ENCODE measurements at places on chromosomes 5 and 9. TPM values are rescaled to one million over a fixed set of nuclear protein-coding genes. Genes with fewer than 3 reads are reported as not detected.

EQTN gene
- not detected for total RNA-seq

PALM2AKAP2 gene
- not detected for total RNA-seq

UBLCP1 gene
- 31.9 TPM for total RNA-seq

IPO11 gene
- total RNA-seq: 33.5 TPM

OR1L6 gene
- not detected for total RNA-seq

TRPM6 gene
- 1.6 TPM for total RNA-seq

MARCHF11 gene
- total RNA-seq: not detected

DBH gene
- total RNA-seq: not detected

ORM2 gene
- total RNA-seq: not detected

C8G gene
- 2.4 TPM for total RNA-seq

ATG10 gene
- 11.1 TPM for total RNA-seq

C9 gene
- total RNA-seq: not detected

HMGCR gene
- 110 TPM for total RNA-seq

DNA sequence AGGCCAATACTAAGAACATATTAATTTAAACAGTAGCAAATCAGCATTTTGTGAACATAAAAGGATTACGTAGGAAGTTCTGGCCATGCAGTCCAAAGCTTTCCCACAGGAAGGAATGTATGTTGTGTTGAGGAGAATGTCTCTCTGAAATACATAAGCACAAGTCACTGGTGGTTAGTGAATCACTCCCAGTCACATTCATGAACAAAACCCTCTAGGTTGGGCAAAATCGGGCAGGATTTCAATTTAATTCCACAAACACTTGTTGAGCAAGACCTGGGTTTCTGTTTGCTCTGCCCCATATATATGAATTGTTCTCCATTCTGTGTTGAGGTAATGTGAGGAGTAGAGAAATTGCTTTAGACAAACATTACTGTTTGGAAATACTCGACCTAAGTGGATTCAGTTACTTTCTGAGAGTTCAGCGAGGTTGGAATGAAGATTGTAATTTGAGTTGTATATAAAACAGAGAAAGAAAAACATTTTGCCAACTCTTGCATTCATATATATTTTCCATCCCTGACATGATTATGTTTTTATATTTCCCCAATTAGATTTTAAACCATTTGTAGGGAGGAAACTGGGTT is 127.6 kb upstream of the RPS23 start:
- H3K36me3 ChIP-seq: peaks cover 4% of the 10 kb centered on the region
- peak overlapping the region; percentile 25 for H3K27ac ChIP-seq
- H3K4me1 ChIP-seq: peaks cover 2% of the 10 kb centered on the region
- no peak overlapping the region for H3K4me3 ChIP-seq

- H3K4me3 ChIP-seq: no peak overlapping the region
- peaks cover 8% of the 10 kb centered on the region for H3K4me1 ChIP-seq
- DNase-seq: no peak
- peaks cover 3% of the 10 kb centered on the region for H3K27me3 ChIP-seq
Observed at GRCh38 chr9:38057416-38058195, 11.4 kb downstream of the SHB start.

- H3K27ac ChIP-seq: no peak overlapping the region
- no peak overlapping the region for H3K4me3 ChIP-seq
- no peak for DNase-seq
Observed at GRCh38 chr5:152595405-152595804, 190.3 kb upstream of the NMUR2 start.

DNA sequence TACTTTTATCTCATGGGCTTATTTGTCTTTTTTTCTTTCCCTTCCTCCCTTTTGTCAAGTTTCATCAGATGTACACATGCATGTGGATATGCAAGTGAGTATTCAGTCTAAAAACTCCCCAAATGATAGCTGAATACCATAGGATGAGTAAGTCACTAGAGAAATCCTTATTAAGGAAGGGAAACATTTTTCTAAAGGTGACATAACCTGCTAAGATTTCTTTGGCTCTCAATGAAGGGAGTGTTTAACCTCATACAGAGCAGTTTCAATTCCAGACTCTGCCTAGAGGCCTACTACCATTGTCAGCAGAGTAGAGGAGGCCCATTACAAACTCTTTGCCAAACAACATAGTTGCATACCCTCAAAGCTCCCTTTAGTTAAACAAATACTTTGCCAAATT is 192.4 kb downstream of the ARHGEF28 start:
- H3K36me3 ChIP-seq: no peaks in the 10 kb centered on the region
- H3K27me3 ChIP-seq: peaks cover 4% of the 10 kb centered on the region
- no peaks in the 10 kb centered on the region for H3K4me1 ChIP-seq
- no peak overlapping the region for H3K27ac ChIP-seq
- DNase-seq: no peak
- no peak overlapping the region for H3K4me3 ChIP-seq

GRCh38 chr9:4262735-4263141 is 37.1 kb downstream of the GLIS3 start:
- H3K4me1 ChIP-seq: no peaks in the 10 kb centered on the region
- no peak overlapping the region for H3K4me3 ChIP-seq
- DNase-seq: no peak
- peaks cover 4% of the 10 kb centered on the region for H3K27me3 ChIP-seq
- H3K36me3 ChIP-seq: no peaks in the 10 kb centered on the region
- H3K27ac ChIP-seq: no peak overlapping the region

GRCh38 chr5:89204756-89205155 is 321.8 kb upstream of the MEF2C start:
- H3K27ac ChIP-seq: no peak overlapping the region
- no peak for DNase-seq
- H3K4me1 ChIP-seq: no peaks in the 10 kb centered on the region
- H3K36me3 ChIP-seq: no peaks in the 10 kb centered on the region
- no peaks in the 10 kb centered on the region for H3K27me3 ChIP-seq

GRCh38 chr5:68021227-68021626 is 194.3 kb upstream of the PIK3R1 start:
- H3K27me3 ChIP-seq: no peaks in the 10 kb centered on the region
- no peak for DNase-seq
- no peaks in the 10 kb centered on the region for H3K36me3 ChIP-seq
- no peaks in the 10 kb centered on the region for H3K4me1 ChIP-seq
- H3K27ac ChIP-seq: no peak overlapping the region

DNA sequence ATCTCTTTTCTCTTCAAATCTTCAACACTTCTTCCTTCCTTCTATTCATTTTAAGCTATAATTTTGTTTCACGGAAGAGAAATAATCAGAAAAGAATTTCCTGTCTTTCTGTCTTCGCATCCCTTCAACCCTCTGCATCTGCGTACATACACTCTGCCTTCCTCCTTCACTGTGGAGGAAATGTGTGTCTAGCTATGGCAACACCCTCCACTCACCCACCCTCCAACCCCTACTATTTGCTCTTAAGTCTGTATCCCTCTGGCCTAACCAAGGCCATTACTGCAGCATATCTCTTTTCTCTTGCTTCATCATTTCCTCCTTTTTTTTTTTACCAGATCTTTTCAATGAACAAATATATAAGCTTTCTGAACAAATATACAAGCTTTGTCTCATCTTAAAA is 105.7 kb upstream of the NUDT12 start:
- no peak overlapping the region for H3K4me3 ChIP-seq
- no peaks in the 10 kb centered on the region for H3K36me3 ChIP-seq
- DNase-seq: no peak

GRCh38 chr5:179755022-179755421 is 22.4 kb downstream of the MAML1 start:
- no peaks in the 10 kb centered on the region for H3K27me3 ChIP-seq
- H3K36me3 ChIP-seq: no peaks in the 10 kb centered on the region
- peak overlapping the region; percentile 11 for H3K27ac ChIP-seq

- no peak overlapping the region for H3K4me3 ChIP-seq
- no peak overlapping the region for H3K27ac ChIP-seq
- H3K36me3 ChIP-seq: no peaks in the 10 kb centered on the region
- DNase-seq: no peak
Observed at GRCh38 chr5:125298258-125298657, 551.8 kb upstream of the ZNF608 start.

GRCh38 chr5:97838214-97838613 is 655.2 kb upstream of the RIOK2 start:
- no peaks in the 10 kb centered on the region for H3K36me3 ChIP-seq
- H3K27me3 ChIP-seq: no peaks in the 10 kb centered on the region
- no peak overlapping the region for H3K4me3 ChIP-seq
- H3K4me1 ChIP-seq: no peaks in the 10 kb centered on the region

- H3K36me3 ChIP-seq: no peaks in the 10 kb centered on the region
- peak overlapping the region; percentile 18 for H3K27ac ChIP-seq
- peaks cover 52% of the 10 kb centered on the region for H3K27me3 ChIP-seq
- no peak for DNase-seq
- H3K4me3 ChIP-seq: no peak overlapping the region
Observed at GRCh38 chr9:36905101-36906066, 128.7 kb downstream of the PAX5 start.

GRCh38 chr5:3605298-3606010 is 9.8 kb downstream of the IRX1 start:
- no peak overlapping the region for H3K4me3 ChIP-seq
- H3K36me3 ChIP-seq: peaks cover 11% of the 10 kb centered on the region
- H3K27me3 ChIP-seq: peaks cover 41% of the 10 kb centered on the region
- peaks cover 13% of the 10 kb centered on the region for H3K4me1 ChIP-seq
- no peak for DNase-seq

DNA sequence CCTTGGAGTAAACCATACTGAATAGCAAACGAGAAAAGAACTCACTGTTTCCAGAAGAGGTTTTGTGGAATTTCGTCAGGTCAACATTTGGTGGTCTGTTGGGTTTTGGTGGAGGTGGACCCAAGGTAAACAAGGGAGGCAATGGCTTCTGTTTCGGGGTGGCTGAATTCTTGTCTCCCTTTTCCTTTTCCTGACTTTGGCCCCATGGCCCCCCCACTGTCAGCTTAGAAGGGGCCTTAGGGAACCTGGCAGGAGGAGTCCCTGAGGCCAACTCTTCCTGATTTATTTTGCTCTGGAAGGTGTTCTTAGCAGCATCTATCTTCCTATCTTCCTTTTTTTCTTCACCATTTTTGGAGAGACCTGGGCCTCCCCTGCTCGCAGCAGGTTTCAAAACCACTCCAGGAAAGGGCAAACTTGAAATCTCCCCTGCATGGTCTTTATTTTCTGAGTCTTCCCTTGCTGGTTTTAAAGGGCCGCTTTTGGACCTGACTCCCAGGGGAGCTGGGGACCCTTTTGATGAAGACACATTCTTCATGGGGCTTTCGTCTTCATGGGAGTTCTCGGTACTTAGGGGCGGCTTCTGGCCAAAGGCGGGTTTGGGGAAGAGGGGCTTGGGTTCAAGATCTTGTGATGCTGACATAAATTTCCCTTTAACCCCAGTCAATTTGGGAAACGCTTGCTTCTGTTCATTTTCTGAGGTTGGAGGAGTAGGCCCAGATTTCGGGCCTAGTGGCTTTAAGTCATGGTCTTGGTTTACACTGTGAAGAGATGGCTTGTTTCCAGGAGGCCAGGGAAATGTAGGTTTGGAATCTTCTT is 17.4 kb downstream of the FYB1 start:
- H3K4me3 ChIP-seq: peak overlapping the region; percentile 92
- peaks cover 5% of the 10 kb centered on the region for H3K36me3 ChIP-seq
- H3K27ac ChIP-seq: peak overlapping the region; percentile 98

- peak overlapping the region; percentile 88 for H3K27ac ChIP-seq
- no peaks in the 10 kb centered on the region for H3K27me3 ChIP-seq
- peaks cover 71% of the 10 kb centered on the region for H3K4me1 ChIP-seq
- peak overlapping the region; percentile 75 for H3K4me3 ChIP-seq
- H3K36me3 ChIP-seq: peaks cover 9% of the 10 kb centered on the region
- DNase-seq: peak; percentile 84
Observed at GRCh38 chr5:82356808-82357671, 78.9 kb upstream of the RPS23 start.

- no peaks in the 10 kb centered on the region for H3K4me1 ChIP-seq
- no peak for DNase-seq
- H3K27ac ChIP-seq: no peak overlapping the region
- no peaks in the 10 kb centered on the region for H3K36me3 ChIP-seq
- H3K27me3 ChIP-seq: peaks cover 7% of the 10 kb centered on the region
- H3K4me3 ChIP-seq: no peak overlapping the region
Observed at GRCh38 chr9:15867988-15868387, 315.1 kb downstream of the CCDC171 start.

- no peak for DNase-seq
- no peak overlapping the region for H3K4me3 ChIP-seq
- H3K27ac ChIP-seq: no peak overlapping the region
Observed at GRCh38 chr9:71928376-71928775, 16.9 kb downstream of the C9orf85 start.

- H3K4me1 ChIP-seq: peaks cover 9% of the 10 kb centered on the region
- no peak for DNase-seq
- H3K27me3 ChIP-seq: no peaks in the 10 kb centered on the region
- H3K4me3 ChIP-seq: no peak overlapping the region
Observed at GRCh38 chr5:176371621-176372539, 6.6 kb downstream of the ARL10 start.

- no peak overlapping the region for H3K27ac ChIP-seq
- H3K27me3 ChIP-seq: no peaks in the 10 kb centered on the region
- no peak overlapping the region for H3K4me3 ChIP-seq
- no peaks in the 10 kb centered on the region for H3K4me1 ChIP-seq
Observed at GRCh38 chr5:41789434-41789833, 80.8 kb downstream of the OXCT1 start.

DNA sequence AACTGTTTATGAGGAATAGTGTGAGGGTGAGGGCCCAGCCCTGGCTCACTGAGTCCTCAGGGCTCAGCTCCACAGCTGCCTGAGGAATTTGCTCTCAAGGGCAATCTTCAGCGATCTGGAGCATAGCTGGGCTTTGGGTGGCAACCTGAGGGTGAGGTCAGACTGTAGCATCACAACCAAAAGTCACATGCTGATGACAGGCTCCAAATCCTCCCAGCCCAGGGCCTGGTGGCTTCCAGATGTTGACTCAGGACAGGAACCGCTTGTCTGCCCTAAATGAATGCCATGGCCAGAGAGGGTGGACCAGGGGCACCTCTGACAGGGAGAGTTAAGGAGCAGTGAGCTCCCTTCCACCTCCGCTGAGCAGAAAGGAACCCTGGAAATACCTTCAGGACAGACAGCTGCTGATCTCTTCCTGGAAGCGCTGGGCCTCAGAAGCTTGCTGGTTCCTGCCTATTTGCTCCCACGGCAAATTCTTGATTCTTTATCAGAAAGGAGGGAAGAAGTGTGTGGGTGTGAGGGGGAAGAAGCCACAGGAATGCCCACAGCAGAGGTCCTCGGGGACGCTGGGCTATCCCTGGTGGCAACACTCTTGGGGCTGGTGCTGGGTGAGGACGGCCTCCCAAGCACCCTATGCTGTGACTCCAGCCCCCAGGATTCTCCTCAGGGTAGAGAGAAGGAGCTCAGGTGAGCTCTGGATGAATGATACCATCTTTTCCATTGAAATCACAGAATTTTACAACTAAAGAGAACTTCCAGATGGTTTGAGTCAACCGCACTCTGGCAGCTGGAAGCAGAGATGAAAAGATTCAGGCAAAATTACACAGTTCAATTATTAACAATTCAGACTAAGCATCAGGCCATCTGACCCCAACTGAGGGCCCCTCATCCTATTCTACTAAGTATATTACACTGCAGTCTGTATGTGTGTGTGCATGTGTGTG is 13.8 kb upstream of the CTSL start:
- H3K27me3 ChIP-seq: peaks cover 6% of the 10 kb centered on the region
- H3K4me3 ChIP-seq: no peak overlapping the region
- no peak for DNase-seq
- peak overlapping the region; percentile 38 for H3K27ac ChIP-seq
